ENCODE measurements at places on chromosomes 7 and 10.
A peak's percentile ranks its signal among the peaks of the same experiment; 100 is the strongest.

GRCh38 chr7:86600506-86601290 is 43.0 kb upstream of the GRM3 start:
- no peak for DNase-seq

DNA sequence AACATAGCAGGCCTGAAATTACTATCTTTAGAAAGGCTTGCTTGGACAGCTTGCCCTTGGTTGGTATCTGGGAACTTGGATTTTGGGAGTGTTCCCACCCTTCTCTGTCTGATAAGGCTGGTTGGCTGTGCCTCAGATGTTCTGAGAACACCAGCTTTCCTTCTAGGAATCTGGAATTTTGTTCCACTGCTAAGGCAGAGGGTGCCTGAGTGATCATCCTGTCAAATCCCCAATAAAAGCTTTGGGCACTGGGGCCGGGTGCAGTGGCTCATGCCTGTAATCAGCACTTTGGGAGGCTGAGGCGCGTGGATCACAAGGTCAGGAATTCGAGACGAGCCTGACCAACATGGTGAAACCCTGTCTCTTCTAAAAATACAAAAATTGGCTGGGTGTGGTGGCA is 5.0 kb downstream of the TRUB1 start:
- no peak for DNase-seq

DNA sequence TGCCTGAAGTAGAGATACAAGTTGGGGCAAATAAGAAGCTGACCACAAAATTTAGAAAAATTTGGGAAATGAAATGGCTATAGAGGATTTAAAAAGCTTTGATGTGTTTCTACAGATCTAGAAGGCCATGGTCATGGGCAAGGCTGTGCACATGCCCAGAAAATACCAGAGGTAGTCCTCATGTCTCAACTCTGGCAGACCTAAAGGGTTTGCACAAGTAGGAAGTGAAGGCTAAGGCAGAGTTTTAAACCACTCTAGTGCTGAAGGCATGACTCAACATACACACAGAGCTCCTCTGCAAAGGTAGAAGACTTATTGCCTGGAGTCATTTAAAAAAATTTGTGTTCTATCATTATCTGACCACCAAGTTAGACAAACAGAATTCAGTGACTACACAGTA is 364.6 kb downstream of the CCSER2 start:
- DNase-seq: no peak

DNA sequence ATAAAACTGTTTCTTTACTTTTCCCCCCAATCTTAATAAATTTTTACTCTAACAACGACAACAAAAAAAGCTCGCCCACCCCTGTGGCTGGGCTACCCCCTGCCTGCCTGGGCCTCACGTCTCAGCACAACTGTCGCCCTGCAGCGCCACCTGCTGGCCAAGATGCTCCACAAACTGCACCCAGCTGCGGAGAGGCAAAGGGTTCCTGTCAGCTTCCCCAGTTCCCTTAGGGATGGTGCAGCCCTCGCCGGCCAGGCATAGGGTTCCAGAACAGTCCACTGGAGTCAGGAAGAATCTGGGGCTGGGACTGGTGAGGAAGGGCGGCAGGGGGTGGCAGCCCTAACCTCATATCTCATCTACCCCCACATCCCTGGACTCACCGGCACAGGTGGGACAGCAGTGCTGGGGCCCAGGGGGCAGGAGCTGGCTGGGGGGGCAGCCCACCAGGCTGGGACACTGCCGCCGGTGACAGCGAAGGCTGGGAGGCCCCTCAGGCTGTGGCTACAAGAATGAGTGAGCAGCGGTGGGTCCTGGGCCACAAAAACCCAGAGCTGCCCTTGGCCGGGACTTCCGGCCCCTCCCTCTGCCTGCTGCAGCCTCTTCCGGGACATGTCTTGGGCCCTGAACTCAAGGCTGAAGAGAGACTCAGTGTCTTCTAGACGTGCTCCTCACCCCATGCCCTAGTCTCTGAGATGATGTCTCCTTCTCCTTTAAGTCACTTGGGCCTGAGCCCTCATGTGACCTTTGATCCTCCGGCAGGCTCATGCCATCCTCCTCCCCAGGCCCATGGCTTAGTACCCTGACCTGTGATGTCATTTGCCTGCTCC is 21.2 kb downstream of the ATP6V1F start:
- no peak for DNase-seq

- DNase-seq: peak; percentile 64
These were observed 655.9 kb upstream of the IGFBP3 start for GRCh38 chr7:46576950-46577349.

- no peak for DNase-seq
These were observed 452.6 kb downstream of the SUGCT start for GRCh38 chr7:40587419-40587818.

DNA sequence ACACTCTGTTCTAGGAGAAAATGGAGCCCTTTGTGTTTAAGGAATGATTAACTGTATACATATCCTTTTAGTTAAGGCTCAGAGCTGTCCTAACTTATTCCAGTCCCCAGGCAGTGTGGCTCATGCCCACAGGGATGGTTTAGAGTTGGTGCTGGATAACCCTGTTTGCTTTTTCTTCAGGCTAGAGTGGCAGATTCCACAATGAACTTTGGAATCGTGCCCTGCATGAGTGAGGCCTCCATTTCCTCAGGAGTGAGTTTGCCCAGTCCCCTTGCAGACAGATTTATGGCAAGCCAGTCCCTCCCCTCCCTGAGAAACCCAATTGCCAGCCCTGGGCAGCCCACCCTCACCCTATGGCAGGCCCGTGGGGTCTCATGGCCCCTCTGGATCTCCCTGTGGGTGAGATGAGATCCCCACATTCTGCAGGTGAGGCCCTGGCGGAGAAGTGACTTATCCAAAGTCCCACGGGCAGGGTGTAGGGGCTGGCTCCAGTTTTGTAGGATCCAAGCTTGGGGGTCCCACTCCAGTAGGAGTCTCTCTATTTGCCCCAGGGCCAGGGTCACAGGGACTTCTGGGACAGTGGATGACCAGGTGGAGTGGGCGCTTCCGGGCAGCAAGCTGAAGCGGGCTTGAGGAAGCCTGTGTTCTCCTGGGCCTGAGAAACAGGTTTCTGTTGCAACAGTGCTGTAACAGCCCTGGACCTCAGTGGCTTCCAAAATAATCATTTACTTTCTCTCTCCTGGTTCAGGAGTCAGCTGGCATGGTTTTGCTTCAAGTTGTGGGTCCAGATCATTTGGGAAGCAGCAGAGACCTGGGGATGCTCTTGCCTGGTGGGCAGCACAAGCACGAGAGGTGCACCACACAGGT is 9.0 kb upstream of the COMTD1 start:
- no peak for DNase-seq

DNA sequence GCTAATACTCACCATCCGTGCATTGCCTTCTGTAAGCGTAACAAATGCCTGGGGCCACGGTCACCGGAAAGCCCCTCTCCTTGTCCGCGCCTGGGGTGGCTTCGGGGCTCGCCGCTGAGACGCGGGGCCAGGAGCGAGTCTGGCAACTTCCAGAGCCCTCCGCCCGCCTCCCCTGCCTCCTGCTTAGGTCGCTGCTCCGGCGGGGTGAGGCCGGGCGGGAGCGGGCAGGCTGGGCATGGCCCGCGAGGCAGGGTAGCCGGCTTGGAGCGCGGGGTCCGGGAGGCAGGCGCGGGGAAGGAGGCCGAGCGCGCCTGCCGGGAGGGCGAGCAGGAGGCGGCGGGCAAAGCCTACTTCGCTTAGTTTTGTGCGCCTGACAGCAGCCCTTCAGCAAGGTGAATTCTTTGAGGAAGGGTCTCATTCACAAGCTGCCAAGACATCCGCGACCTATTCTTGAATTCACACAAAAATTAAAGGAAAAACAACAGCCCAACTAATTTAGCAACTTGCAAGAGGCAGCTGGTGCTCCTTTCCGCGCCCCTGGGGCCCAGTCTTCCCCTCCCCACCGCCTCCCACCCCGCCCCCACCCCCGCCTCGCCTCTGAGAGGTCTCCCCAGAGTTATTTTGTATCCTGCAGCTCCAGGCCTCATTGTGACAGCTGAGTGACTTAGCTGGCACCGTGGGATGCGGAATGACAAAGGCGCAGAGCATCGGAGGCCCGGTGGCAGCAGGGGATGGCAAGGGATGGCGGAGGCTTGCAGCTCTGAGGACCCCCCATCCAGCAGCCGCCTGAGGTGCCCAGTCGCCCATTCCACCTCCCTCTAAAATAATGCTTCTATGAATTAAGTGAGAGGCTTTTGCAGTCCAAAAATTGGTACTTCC is 12.8 kb upstream of the KAT6B start:
- no peak for DNase-seq

DNA sequence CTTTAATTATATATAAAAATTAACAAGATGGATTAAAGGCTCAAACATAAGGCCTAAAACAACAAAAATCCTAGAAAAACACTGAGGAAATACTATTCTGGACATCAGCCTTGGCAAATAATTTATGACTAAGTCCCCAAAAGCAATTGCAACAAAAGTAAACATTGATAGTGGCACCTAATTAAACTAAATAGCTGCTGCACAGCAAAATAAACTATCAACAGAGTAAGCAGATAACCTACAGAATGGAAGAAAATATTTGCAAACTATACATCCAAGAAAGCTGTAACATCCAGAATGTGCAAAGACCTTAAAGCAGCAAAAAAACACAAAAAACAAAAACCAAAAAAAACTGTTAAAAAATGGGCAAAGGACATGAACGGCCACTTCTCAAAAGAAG is 384.0 kb upstream of the SEMA3D start:
- DNase-seq: no peak

- DNase-seq: no peak
These were observed 26.7 kb downstream of the MICALL2 start for GRCh38 chr7:1432411-1433082.

- no peak for DNase-seq
These were observed 26.1 kb upstream of the GPR26 start for GRCh38 chr10:123640016-123640535.

DNA sequence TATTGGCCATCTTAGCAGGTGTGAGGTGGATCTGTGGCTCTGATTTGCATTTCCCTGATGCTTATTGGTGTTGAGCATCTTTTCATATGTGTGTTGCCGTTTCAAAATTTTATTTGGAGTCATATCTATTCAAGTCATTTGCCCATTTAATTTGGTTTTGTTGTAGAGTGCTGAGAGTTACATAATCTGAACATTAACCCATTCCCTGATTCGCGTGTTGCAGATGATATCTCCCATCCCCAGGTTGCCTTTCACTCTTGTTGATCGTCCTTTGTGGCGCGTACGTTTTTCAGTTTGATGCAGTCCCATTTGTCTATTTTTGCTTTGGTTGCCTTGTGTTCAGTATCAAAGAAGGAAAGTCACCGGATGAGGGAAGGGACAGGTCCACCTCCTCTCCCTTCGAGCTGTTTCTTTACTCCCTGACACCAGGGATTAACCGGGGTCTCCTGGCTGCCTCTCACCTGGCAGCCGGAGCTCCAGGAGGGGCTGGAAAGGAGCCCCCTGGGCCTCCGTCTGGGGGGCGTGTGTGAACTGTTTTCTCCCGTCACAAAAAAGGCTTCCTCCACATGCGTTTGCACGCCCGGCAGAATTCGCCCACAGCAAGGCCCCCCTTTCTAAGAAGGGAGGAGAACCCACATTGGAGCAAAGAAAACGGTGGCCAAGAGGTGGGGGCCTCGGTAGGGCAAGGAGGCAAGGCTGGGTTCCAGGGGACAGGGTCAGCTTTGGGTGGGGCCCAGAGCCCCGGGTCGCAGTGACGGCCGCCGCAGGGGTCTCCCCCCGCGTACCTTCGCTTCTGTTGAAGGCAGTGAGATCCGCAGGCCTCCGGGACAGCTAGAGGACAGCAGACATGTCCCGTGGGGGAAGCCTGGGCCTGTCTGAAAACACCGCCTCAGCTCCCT is 8.3 kb downstream of the MNX1 start:
- DNase-seq: no peak

GRCh38 chr10:94623572-94623971 is 60.0 kb upstream of the CYP2C18 start:
- DNase-seq: no peak

GRCh38 chr10:34670081-34670480 is 145.0 kb downstream of the PARD3 start:
- no peak for DNase-seq

- no peak for DNase-seq
These were observed 66.3 kb upstream of the NPVF start for GRCh38 chr7:25294624-25295023.

- no peak for DNase-seq
These were observed 186.1 kb upstream of the ZWINT start for GRCh38 chr10:56547163-56547562.

DNA sequence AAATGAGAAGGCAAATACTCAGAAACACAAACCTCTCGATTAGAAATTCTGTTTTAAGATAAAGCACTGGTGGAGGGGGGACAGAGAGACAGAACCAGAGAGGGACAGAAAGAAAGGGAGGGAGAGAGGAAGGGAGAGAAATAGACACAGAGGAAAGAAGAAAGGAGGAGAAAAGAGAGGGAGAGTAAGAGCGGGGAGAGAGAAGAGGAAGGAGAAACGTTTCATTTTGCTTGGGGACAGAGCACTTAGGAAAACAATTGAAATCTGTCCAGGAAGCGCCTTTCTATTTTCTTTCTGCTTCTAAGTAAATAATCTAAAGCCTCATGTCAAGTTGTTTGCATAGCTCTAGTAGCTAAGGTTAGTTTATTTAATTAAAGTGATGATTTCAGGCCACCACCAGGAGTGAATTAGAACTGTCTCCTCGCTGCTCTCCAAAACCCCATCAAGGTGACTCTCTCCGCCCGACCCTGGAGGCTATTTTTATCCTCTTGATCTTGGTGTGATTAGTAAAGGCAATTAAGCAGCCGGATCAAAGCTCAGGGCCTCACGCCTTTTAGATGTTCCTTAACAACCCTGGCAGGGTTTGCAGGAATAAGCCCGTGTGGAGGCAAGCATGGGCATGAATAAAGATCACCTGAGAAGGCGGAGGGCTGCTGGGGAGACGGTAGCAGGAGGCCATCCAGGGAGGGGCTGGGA is 73.4 kb upstream of the INSIG1 start:
- no peak for DNase-seq

DNA sequence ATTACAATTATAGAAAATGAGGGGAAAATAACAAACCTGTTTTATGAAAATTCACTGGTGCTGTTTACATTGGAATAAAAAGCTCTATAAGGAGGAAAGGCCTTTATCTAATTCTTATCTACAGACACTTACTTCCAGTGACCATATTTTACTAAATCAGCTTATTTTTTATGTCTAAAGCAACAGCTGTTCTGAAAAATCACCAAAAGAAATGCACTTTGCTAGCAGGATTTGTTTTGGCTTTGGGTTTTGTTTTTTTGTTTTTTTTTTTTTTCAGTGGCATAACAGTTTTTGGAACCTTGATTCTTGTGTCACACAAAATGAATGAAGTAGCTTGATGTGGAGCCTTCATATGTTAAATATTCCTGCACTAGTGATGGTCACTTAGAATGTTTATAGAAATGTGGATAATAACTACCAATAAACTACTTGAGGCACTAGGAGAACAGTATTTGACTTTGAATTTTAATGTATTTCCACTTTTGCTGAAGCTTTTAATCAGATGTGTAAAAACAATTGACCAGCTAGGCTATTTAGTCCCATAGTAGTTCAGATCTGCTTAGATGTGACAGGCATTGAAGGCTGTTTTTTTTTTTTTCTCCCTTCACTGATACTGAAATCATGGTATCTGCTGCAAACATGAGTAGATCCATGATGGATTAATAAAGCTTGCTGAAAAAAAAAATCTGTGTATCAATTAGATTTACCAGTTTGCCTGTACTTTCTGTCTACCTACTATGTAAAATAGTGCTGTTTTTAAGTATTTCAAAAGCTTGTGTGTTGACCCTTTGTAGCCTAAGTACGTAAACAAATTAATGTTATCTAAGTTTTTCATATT is 2.8 kb downstream of the ARL4A start:
- no peak for DNase-seq
